ENCODE measurements at places on chromosomes 16 and 17.

DNA sequence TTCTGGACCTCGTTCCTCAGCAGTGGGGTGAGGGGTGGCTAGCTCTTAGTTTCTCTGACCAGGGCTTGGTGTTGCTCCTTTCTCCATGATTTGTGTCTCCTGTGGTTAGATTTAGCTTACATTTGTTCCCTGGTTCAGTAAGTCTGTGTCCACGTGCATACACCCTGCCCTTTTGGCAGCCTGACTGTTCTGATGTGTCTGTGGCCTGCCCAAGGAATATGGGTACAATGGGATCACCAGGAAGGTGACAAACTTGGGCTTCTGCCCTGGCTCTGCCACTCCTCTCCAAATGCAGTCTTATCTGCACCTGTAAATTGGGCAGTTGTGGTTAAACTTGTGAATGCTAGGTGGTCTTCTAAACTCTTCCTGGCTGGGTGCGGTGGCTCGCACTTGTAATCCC, 17.5 kb downstream of the ALKBH5 start:
- DNase-seq = no peak

DNA sequence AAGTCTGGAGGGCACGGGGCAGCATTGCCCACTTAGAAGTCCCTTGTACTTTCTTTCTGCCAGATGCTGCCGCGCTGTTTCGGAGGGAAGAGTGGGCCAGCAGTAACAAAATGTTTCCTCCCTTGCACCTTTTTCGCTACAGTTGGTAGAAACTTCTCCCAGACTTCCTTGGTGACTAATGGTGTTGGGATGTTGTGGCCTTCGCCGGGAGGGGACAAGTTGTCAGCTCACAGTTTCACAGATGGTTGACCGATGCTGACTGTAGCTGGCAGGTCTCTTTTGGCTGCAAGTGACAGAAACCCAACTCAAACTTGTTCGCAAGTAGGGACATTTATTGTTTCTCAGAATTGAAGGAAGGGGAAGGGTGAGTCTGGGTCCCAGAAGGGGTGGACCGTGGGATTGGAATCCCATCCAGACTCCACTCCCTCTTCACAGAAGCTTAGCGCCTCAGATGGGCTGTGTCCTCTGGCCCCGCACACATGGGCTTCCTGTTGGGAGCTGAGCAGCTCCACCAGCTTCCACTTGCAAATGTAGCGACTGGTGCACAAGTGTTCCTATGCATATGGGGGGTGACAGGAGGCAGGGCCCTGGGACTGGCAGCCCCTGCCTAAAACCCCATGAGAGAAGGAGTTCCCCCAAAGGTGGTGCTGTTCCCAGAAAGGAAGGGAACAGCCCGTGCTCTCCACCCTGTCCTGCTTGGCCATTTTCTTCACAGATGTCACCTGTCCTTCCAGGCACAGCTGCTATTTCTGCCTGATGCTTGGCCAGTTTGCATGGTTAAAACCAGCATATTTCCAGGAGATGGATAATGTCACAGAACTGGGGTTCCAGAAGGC, 30.9 kb upstream of the RPRML start:
- no peak for DNase-seq

- no peak for DNase-seq
Observed at GRCh38 chr17:81380666-81381518, 14.4 kb upstream of the BAHCC1 start.

GRCh38 chr17:78986649-78987328, 7.1 kb upstream of the LGALS3BP start:
- DNase-seq = no peak

GRCh38 chr17:8153031-8153451, 837 bp upstream of the PER1 start:
- DNase-seq = no peak

GRCh38 chr17:14776791-14777190, 475.9 kb downstream of the HS3ST3B1 start:
- no peak for DNase-seq

DNA sequence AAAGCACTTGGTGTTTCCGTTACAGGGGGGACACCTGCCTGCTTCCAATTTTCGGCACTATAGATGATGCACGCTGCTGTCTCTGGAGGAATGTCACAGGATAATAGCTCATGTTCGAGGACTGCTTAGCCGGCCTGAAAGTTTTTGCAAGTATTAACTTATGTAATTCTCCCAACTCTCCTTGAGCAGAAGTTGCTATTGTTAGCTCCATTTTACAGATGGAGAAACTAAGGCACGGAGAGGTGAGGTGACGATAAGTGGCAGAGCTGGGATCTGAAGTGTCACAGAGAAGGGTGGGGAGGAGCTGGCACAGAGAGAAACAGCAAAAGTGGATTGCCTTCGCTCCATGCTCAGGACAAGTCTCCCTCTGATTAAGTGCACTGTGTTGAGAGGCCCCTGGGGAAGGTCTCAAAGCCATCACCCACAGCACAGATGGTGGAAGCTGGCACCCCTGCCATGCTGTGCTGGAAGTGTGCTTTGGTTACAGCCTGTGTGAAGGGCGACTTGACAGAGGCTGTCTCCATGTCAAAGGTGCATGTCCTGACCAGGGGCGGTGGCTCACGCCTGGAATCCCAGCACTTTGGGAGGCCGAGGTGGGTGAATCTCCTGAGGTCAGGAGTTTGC, 40.8 kb upstream of the MEAK7 start:
- no peak for DNase-seq

DNA sequence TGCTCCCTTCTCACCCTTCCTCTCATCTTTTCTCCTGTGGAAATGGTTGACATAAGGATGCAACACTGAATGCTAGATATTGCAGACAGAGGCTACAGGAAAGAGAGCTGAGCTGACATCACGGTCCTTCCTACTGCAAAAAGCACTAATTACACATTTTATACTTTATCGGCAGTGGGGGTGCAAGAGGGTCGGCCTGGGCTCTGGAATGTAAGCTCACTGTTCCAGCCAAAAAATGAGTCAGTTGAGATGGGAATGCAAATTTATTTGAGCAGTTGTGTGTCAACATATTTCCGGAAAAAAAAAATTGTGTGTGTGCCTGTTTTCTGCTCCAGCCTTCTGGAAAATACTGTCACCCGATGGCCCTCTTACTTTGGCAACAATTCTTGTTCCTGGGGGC, 14.1 kb upstream of the MRTFB start:
- DNase-seq = no peak

- no peak for DNase-seq
Observed at GRCh38 chr17:80348551-80349150, 66.3 kb upstream of the ENDOV start.

- DNase-seq = peak; percentile 16
Observed at GRCh38 chr16:66605979-66606751, 1.7 kb downstream of the CMTM3 start.
